ENCODE measurements at places on chromosomes 2 and 18.

- peak; percentile 30 for DNase-seq
- no peak overlapping the region for H3K4me3 ChIP-seq
- H3K36me3 ChIP-seq = no peaks in the 10 kb centered on the region
- no peaks in the 10 kb centered on the region for H3K4me1 ChIP-seq
These were observed 19.2 kb upstream of the SIGLEC15 start for GRCh38 chr18:45806226-45806625.

DNA sequence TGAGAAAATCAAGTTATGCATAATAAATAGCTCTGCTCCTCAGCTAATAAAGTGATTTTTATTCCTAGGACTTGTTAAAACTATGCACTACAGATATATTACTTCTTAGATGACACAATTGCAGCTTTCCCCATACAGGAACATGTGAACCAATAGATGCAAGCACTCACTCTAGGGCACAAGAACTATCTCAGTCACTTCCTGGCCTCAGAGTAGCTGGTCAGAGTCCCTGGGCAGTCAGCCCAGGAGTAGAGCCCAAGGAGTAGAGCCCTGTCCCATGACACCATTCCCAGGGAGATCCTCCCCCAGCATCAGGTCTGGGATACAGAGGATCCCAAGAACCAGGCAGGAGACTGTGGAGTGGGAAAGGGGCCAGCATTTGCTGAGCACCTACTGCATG, 2.7 kb downstream of the TNS1 start:
- H3K4me3 ChIP-seq = no peak overlapping the region
- no peaks in the 10 kb centered on the region for H3K36me3 ChIP-seq
- H3K4me1 ChIP-seq = no peaks in the 10 kb centered on the region
- H3K27me3 ChIP-seq = no peaks in the 10 kb centered on the region
- H3K27ac ChIP-seq = no peak overlapping the region

DNA sequence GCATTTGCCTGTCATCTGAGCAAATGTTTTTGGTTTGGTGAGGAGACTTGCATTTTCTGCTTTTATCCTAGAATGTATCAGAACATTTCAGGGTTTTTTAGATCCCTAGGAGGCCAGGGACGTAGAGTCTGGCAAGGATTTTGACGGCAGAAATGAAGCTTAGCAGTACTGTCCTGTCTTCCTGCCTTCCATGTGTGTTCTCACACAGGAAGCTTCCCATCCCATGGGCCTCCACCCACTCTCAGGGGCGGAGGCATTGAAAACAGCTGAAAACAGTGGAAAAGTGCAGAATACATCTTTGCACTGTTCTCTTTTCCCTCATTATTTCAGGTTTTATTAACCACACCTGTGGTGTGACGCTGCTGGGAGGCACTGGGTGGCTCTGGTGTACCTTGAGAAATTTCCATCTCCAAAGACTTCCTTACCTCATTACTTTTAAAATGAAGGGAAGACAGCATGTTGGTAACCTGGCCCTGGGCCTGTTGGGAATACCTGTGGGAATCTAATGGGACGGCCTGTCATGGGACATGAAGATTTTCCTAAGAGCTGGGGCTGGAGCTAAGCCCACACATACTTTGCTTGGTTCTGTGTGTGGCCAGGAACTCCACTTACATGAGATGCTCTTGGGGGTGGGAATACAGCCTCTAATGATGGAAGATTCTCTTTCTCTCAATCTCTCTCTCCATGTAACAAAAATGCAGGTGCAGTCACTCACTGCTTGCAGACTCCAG, 20.5 kb downstream of the PCARE start:
- H3K4me3 ChIP-seq = no peak overlapping the region
- no peak overlapping the region for H3K27ac ChIP-seq
- H3K4me1 ChIP-seq = no peaks in the 10 kb centered on the region
- no peaks in the 10 kb centered on the region for H3K27me3 ChIP-seq
- no peak for DNase-seq

GRCh38 chr18:3541549-3542386, 91.8 kb downstream of the TGIF1 start:
- H3K4me1 ChIP-seq = no peaks in the 10 kb centered on the region
- no peak overlapping the region for H3K27ac ChIP-seq
- H3K4me3 ChIP-seq = no peak overlapping the region
- no peaks in the 10 kb centered on the region for H3K36me3 ChIP-seq
- no peaks in the 10 kb centered on the region for H3K27me3 ChIP-seq

GRCh38 chr2:217038001-217038400, 178.1 kb upstream of the TNP1 start:
- no peak overlapping the region for H3K4me3 ChIP-seq
- no peak for DNase-seq
- H3K27me3 ChIP-seq = no peaks in the 10 kb centered on the region
- H3K36me3 ChIP-seq = no peaks in the 10 kb centered on the region

DNA sequence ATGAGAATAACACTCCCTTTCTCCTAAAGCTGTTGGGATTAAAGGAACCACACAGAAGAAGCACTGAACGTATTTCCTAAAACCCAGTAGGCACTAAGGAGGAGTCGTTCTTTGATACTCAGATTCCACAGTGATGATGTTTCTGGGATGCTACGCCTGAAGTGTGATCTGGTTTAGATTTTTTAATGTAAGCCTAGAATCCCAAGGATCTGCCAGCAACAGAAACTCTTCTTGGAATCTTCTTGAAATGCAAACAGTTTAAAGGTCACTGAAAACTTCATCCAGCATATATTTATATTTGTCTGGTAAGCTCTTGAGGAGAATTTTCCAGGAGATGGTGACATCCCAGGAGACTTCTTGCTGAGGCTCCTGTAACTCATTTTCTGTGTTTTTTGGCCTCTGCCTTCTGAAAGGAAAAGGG, 247.6 kb upstream of the TRIB2 start:
- DNase-seq = no peak
- H3K27ac ChIP-seq = no peak overlapping the region
- no peak overlapping the region for H3K4me3 ChIP-seq
- H3K27me3 ChIP-seq = no peaks in the 10 kb centered on the region

DNA sequence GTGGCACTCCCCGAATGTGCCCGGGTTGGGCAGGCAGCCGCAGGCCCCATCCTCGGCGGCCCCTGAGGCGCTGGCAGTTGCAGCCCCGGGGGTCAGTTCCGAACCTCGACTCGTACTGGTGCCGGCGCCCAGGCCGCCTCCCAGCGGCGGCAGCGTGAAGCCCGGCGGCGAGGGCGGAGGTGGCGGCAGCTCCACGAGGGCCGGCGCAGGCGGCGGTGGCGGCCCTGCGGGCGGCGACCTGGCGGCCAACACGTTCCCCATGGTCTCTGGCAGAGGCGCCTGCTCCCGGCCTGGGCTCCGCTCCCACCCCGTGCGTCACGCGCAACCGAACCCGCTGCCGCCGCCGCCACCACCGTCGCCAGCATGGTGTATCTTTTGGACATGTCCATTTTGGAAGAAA, 196.3 kb downstream of the CCDC74A start:
- H3K4me3 ChIP-seq = no peak overlapping the region
- no peaks in the 10 kb centered on the region for H3K27me3 ChIP-seq
- no peaks in the 10 kb centered on the region for H3K4me1 ChIP-seq
- no peak overlapping the region for H3K27ac ChIP-seq

GRCh38 chr18:22946846-22947245, 13.7 kb downstream of the RBBP8 start:
- no peak overlapping the region for H3K4me3 ChIP-seq
- DNase-seq = no peak
- H3K36me3 ChIP-seq = no peaks in the 10 kb centered on the region
- no peaks in the 10 kb centered on the region for H3K4me1 ChIP-seq
- H3K27ac ChIP-seq = no peak overlapping the region
- H3K27me3 ChIP-seq = no peaks in the 10 kb centered on the region
